NCI-H510A (cell line): ENCODE measurements at places on chromosomes 11 and 22.

- DNase-seq: no peak
Measured at GRCh38 chr11:76770642-76771445, 12.3 kb upstream of the TSKU start.

- DNase-seq: no peak
Measured at GRCh38 chr11:2673871-2674471, 25.8 kb downstream of the KCNQ1OT1 start.

- DNase-seq: no peak
Measured at GRCh38 chr11:57900320-57900719, 123.4 kb upstream of the OR9Q1 start.

GRCh38 chr11:44681698-44682097, 45.1 kb upstream of the TSPAN18 start:
- no peak for DNase-seq

DNA sequence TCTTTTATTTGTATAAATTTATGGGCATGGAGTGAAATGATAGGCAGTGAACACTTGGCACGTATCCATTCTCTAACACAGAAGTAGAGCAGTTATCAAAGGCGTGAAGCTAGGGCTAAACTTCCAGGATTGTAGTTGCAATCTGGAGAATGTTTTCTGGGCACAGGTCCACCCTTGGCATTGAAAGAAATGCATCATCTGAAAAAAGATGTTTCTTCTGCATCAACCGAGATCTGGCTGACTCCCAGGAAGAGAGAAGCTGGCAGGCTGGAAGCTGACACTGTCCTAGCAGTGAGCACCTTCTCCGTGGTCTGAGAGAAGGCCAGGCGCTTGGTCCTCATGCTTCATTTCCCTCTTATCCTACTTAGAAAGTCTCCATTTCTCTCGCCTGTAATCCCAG, 600.0 kb downstream of the BRD1 start:
- no peak for DNase-seq
